NCI-H2029 (cell line): ENCODE measurements at places on chromosomes 13 and 19.

GRCh38 chr19:39183104-39183503 is 13.7 kb upstream of the NCCRP1 start:
- no peak for DNase-seq

DNA sequence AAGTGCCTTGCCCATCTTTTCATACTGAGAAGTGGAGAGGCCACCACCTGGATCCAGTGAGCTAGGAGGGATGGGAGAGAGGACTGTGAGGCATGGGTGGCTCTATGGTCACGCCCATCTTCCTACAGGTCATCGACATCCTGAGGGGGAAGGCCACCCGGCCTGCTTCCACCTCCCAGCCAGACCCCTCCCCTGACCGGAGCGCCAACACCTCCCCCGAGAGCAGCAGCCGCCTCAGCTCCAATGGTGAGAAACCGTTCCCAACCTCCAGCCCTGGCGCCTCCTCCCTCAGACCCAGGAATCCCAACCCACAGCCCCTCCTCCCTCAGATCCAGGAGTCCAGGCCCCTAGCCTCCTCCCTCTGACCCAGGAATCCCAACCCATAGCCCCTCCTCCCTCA is 10.1 kb downstream of the BCL3 start:
- DNase-seq: no peak

GRCh38 chr13:37407156-37407555 is 191.4 kb downstream of the POSTN start:
- DNase-seq: no peak

GRCh38 chr19:28905996-28906395 is 307.0 kb downstream of the UQCRFS1 start:
- no peak for DNase-seq

- DNase-seq: peak; percentile 82
Observed at GRCh38 chr19:49817964-49818648, at the start of gene MED25. Gene MED25, plus strand, starts transcription at chr19:49818289. Its CDS starts 53 bp downstream, at chr19:49818342.

DNA sequence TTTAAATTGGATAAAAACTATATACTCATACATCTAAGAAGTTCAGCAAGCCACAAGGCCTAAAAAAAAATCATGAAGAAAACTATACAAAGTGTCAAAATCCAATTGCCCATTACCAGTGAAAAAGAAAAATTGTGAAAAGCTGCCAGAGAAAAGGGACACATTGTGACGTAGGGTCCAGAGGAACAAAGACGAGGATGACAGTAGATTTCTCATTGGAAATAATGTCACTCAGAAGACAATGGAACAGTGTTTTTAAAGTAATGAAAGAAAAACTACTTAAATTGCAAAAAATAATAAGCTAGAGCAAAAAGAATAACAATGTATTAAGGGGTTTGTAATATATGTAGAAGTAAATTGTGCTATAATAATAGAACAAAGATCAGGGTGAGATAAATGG is 195.2 kb downstream of the EFNB2 start:
- no peak for DNase-seq

DNA sequence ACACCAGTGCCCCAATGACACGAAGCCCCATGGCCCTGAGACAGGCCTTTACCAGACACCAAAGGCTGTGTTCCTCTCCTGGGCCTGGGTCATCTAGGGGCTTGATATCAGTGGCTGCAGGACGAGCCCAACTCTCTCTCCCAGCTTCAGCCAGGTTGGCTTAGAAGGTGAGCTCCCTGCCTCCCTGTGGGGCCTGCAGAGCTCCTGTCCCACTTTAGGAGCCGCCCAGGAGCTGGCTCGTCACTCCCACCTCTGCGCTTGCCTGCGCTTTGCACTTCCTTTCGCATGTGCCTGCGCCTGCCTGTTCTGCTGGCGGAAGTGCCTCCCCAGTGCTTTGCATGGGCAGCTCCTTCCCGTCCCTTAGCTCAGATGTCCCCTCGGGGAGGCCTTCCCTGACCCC is 4.9 kb downstream of the CALM3 start:
- DNase-seq: no peak

GRCh38 chr13:51525567-51526167 is 58.6 kb upstream of the WDFY2 start:
- DNase-seq: no peak

DNA sequence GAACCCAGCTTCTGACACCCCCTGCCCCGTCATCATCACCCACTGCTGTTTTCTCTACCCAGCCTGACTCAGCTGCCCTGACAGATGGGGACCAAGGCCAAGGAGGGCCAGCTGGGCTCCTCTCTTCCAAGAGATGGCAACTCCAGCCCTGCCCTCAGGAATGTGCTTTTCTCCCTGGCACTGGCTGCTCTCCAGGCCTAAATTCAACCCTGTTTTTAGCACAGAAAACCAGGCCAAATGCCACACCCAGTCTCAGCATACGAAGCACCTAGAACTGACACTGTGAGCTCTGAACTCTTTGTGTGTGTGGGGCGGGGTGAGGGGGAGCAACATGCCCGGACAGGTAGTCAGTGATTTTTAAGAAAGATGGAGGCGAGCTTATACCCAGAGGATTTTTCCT is 23.4 kb upstream of the IGFL1 start:
- DNase-seq: no peak

- DNase-seq: no peak
Observed at GRCh38 chr19:14416817-14417231, 2.3 kb downstream of the DDX39A start.

GRCh38 chr19:52248241-52248640 is 21.1 kb upstream of the ZNF766 start:
- peak; percentile 28 for DNase-seq

DNA sequence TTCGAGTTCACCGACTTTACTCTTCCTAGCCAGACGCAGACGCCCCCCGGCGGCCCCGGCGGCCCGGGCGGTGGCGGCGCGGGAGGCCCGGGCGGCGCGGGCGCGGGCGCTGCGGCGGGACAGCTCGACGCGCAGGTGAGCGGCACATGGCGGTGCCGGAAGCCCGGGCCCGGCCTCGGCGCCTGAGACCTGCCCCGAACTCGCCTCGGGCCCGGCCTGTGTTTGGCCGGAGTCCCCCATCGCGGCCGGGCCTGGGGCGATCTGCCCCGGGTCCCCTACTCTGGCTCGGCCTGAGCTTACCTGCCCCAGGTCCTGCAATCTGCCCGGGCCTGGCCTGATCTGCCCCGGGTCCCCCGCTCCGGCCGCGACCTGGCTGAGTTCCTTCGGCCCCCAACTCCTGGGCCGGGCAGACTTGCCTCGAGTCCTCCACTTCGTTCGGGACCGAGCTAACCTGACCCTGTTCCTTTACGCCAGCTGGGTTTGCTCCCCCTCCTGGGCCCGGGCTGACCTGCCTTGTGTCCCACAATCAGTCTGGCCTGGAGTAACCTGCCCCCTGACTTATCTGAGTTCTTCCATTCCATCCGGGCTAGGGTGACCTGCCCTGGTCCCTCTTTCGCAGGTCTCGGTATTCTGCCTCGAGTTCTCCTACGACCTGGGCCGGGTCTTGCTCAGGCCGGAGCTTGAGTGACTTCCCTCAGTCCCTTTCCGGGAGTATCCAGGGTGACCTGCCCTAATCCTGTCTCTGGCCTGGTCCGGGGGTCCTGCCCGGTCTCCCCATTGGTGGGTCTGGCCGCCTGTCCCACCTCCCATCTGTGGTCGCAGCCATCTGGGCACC is 764 bp downstream of the UPF1 start:
- no peak for DNase-seq

DNA sequence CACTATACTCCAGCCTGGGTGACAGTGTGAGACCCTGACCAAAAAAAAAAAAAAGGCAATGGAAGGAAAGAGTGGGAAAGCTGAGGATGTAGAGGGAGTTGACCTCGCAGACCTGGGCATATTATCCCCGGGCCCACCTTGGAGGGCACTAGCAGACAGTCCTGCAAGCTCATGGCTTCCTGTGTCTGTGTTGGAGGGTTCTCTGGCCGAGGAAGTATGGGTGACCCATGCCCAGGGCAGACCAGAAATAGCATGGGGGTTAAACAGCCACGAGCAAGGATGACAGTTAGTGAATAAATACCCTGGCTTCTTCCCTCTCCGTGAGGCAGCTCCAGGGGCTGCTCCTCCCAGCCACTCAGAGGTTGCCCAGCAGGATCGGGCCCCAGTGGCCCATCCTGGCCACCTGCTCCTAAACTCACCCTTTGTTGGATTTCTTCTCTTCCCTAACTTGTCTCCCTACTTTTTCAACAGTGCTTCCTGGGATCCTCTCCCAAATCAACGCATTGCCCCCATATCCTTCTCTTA is 485.8 kb downstream of the ZNF536 start:
- no peak for DNase-seq

DNA sequence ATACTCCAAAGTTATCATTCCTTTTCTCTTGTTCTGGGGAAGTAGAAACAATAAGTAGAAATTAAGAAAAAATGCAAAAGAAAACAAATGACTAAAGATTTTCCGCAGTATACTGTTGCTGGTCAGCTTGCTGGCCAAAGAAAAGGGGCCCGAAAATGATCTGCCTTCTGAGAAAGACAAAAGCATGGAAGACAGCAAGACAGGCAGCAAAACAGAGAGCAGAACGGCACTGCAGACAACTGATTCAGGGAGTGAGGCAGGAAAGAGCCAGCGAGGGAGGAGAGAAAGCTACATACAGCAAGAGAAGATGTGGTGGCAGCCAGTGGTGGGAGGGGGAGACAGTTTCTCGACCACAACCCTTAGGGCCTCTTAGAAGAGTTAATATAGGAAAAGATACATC is 5.3 kb upstream of the DOCK9 start:
- no peak for DNase-seq

GRCh38 chr19:39064405-39064804 is 19.8 kb upstream of the ACP7 start:
- DNase-seq: no peak

- no peak for DNase-seq
Observed at GRCh38 chr13:110984381-110984780, 69.5 kb upstream of the ANKRD10 start.

DNA sequence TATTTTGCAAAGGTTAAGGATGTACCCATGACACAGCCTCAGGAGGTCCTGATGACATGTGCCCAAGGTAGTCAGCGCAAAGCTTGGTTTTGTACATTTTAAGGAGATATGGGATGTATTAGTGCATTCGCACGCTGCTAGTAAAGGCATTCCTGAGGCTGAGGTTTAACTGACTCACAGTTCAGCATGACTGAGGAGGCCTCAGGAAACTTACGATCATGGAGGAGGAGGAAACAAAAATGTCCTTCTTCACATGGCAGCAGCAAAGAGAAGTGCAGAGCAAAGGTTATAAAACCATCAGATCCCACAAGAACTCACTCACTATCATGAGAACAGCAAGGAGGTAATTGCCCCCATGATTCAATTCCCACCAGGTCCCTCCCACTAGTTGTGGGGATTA is 1017.4 kb downstream of the EFNB2 start:
- DNase-seq: no peak

DNA sequence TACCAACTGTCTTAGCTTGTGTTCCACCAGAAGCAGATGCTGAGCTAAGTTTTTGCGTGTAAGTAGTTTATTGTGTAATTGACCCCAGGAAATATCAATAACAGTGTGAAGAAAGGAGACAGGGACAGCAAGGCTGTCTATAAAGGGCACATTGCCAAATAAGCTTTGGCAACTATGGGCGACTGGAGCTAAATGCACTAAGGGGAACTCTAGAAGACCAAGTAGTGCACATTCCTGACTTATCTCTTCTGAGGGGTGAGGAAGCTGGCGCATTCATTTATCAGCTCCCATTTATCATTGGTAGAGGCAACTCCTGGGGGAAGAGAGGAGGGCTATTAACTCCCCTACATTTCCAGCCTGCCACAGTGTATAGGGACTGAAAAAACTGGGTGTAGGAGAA is 135.0 kb downstream of the DLEU7 start:
- no peak for DNase-seq

DNA sequence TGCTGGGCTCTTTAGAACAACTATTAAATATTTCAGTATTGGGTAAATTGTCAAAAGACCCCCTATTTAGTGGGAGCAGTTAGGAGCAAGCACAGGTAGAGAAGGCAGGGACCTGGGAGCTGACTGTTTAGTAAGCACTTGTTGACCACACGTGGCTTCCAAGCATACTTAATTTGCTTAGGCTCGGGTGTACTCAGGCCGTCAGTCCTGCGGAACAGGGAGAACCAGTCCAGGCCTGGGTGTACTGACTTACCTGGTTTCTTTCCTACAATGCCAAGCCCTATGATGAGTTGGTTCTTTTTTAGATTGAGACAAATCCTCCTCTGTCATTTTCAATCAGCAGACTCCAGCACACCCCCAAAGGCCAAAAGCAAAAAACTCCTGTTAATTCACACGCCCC is 90.0 kb downstream of the WDFY2 start:
- peak; percentile 64 for DNase-seq

DNA sequence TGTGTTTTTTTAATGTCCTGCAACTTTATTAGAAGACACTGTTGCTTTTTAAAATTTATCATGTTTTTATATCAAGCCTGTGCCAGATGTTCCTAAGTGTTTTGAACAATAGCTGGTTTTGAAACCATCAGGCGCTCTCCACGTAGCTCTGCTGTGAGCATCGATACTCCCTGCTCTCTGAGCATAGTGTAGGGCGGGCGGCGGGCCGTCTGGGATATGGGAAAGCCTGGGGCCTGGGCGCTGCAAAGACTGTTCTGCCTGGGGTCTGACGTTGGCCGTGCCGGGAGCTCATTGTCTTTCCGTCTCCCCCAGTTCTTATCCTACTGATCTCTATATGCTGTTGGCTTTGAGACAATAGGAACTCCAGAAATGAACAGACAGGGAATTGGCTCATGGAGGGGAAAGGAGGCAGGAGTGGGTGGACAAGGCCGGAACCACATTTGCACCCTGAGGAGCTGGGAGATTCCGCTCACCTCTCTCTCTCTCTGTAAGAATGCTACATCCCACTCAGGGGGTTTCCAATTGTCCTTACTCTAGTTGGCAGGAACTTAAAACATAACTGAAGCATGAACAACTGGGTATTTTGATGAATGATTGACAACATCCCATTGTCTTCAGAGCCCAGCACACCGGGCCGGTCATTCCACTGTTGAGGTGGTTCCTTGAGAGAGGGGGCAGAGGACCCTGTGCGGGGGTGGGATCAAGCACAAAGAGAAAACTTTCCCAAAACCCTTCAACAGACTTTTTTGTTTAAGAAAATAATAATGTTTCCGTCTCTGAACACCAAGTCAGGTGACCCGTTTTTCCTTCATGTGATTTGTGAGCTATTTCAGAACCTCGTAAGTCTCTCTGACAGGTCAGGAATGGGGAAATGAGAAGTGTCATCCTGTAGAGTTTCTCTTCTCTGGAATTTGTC is 64.7 kb downstream of the COL4A2 start:
- no peak for DNase-seq

- no peak for DNase-seq
Observed at GRCh38 chr13:76954538-76954937, 6.2 kb downstream of the ACOD1 start.

- DNase-seq: no peak
Observed at GRCh38 chr19:50933640-50934039, 19.2 kb downstream of the KLK5 start.

- no peak for DNase-seq
Observed at GRCh38 chr19:56727677-56728076, 56.1 kb upstream of the ZNF835 start.

DNA sequence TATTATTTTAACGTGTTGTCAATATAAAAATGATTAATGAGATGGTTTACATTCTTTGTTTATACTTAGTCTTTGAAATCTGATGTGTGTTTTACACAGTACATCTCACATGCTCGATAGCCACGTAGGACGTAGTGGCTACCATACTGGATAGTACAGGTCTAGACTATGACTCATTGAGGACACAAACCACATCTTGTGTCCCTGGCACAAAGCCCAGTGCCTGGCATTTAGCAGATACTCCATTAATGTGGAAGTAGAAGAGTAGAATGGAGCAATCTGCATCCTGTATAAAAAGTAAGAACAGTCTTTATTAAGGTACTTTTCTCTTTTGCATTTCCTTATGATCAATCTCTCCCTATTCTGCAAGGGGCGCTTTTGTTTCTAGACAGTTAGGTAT is 49.0 kb upstream of the FRY start:
- peak; percentile 89 for DNase-seq

- DNase-seq: peak; percentile 9
Observed at GRCh38 chr13:19959141-19959830, 759 bp downstream of the ZMYM2 start.
